ENCODE measurements at places on chromosomes 5 and 9.
A peak's percentile ranks its signal among the peaks of the same experiment; 100 is the strongest.

DNA sequence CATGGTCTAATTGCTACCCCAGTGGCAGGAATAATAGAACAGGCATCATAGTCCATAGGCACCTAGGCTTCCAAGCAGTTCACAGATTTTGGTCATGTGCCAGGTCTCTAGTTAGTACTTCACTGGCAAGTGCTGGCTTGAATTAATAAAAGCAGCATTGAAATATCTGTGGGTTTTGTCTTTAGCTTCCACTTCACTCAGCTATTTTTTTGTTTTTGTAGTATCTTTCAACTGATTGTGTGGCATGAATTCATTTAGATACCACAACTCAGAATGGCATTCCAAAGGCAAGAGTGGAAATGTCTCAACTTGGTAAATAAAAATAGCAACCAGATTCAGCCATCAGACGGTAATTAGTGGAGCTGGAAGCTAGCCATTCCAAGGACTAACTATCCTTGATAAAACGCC is 27.9 kb upstream of the ITGA2 start:
- DNase-seq = no peak

DNA sequence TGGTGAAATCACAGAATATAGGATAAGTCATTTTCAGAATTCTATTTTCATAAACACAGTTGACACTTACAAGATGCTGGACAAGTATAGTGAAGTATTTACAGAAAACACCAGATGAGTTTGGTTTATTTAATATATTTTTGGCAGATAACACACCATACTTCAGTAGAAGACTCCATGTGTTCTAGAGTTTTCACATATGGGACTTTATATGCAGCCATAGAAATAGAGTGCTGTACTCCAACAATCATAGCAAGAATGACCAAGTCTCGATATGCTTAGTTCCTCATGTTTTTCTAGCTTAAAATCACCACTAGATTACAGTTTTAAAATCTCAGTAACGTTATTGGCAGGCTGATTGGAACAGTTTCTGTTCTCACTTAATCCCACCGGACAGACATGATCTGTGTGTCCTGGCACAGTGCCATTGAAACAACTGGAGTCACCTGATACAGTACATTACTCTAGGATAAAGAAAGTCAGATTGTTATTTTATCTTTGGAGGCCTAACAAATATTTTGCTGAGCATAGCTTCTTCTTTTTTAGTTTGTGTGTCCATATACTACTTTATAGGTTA is 45.8 kb upstream of the ERBIN start:
- no peak for DNase-seq

DNA sequence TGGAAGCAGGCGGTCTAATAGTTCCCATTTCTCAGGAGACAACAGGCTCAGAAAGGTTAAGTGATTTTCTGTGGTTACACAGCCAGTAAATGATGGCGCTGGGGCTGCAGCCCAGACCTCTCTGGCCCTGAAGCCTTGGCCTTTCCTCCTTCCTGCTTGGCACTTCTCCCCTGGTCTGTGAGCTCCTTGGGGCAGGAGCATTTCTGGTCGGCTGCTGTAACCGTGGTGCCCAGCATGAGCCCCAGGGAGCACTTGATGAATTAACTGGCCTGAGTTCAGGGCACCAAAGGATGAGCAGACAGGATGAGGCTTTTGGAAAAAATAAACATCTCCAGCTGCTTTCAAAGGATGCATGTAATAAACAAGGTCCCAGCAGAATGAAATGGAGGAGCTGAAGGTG is 30.2 kb downstream of the CDHR2 start:
- no peak for DNase-seq

DNA sequence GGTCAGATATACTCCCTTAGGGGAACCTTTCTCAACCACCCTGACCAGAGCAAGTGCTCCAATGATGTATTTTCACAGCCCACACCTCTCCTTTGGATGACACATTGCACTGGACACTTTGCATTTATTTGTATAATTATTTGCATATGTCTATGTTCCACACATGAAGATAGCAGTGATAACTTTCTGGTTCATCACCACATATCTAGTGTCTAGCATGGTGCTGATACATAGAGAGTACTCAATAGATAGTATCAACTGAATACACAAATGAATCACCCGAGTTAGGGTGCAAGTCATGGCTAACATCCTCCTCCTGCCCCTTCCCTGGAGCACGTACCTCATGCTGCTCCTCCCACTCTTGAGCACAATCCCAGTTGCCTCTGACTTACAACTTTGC is 617.6 kb downstream of the EBF1 start:
- DNase-seq = no peak

- DNase-seq = no peak
Observed at GRCh38 chr9:97880336-97880735, 27.3 kb downstream of the FOXE1 start.

- DNase-seq = no peak
Observed at GRCh38 chr5:131505237-131505908, 129.7 kb downstream of the RAPGEF6 start.

GRCh38 chr9:123000371-123001068 is 32.9 kb upstream of the GPR21 start:
- no peak for DNase-seq

DNA sequence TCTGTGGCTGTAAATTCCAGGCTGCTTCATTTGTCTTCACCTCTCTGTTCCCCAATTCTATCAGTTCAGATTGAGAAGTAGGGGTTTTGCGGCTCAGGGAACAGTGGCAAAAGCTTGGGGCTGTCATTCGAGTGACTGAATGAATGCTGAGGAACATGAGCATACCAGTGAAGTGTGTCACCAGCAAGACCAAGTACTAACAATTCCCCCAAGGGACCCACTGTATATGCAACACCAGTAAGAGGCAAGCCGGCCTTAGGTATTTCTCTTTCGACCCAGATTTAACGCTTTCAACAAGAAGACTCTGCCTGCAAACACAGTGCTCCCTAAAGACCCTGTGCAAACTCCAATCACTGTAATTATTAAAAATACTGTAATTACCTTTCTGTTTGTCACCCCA is 25.8 kb downstream of the KLHL3 start:
- DNase-seq = no peak

DNA sequence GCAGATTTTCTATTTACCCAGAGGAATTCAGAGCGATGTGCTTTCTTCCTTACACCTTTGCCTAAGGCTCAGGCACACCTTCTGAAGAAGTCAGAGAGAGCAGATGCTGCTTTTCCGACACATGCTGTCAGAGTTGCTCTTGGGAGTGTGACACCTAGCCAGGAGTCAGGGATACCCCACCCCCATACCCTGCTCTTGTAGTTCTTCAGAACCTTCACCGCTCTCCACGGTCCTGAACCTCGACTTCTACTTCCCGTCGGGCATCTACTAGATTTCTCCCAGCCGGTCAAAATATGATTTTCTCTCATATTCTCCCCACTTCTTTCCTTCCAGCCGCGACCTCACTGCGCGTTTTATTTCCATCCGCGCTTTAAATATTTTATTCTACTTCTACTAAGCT is 1.7 kb downstream of the GRIN3A start:
- no peak for DNase-seq

GRCh38 chr5:97979740-97980139 is 793.7 kb upstream of the RGMB start:
- DNase-seq = no peak

DNA sequence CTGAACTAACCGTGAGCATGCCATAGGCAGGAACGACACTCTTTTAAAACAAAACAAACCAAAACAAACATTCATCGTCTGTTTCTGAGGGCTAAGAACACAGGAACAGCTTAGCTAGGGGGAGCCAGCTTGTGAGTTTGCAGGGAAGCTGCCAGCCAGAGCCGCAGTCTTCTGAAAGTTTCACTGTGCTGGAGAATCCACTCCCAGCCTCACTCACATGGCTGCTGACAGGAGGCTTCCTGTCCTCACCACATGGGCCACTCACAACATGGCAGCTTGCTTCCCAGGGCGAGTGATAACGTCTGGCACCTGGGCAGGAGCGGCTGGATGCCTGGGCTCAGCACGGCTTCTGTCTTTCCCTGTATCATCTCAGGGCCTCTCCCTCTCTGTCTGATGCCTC is 275.2 kb downstream of the MSX2 start:
- no peak for DNase-seq

- peak; percentile 41 for DNase-seq
Observed at GRCh38 chr9:115144706-115145105, 26.7 kb upstream of the TNC start.

GRCh38 chr5:177982072-177982727 is 13.8 kb downstream of the PROP1 start:
- no peak for DNase-seq

DNA sequence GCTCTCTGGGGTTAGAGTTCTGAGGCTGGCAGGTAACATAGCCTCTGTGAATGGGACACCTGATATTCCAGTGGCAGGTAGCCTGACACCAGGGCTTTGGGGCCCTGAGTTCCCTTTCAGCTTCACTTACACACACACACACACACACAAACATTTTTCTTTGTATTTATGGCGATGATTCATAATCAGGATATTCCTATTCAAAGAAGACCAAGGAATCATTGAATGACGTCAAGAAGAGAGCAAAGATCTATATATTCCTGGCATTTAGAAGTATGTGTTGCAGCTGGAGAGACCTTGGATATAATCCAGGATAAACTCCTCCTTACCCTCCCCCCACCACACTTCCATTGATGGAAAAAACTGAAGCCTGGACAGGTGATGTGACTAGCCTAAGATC is 7.9 kb upstream of the ENTREP1 start:
- no peak for DNase-seq
